ENCODE measurements at places on chromosomes 11 and 22. TPM values are rescaled to one million over a fixed set of nuclear protein-coding genes. Genes with fewer than 3 reads are reported as not detected.
A peak's percentile ranks its signal among the peaks of the same experiment; 100 is the strongest.

- no peaks in the 10 kb centered on the region for H3K36me3 ChIP-seq
- no peak for DNase-seq
- H3K4me3 ChIP-seq = no peak overlapping the region
- H3K27me3 ChIP-seq = peaks cover 34% of the 10 kb centered on the region
- no peaks in the 10 kb centered on the region for H3K4me1 ChIP-seq
These were observed 11.3 kb upstream of the APOL4 start for GRCh38 chr22:36212901-36213300.

GRCh38 chr11:72308226-72309073 lies 64.5 kb upstream of the PHOX2A start:
- H3K27ac ChIP-seq = no peak overlapping the region
- H3K27me3 ChIP-seq = no peaks in the 10 kb centered on the region
- H3K4me3 ChIP-seq = no peak overlapping the region

GRCh38 chr11:115169251-115169650 lies 335.0 kb downstream of the CADM1 start:
- no peaks in the 10 kb centered on the region for H3K36me3 ChIP-seq
- no peaks in the 10 kb centered on the region for H3K4me1 ChIP-seq
- DNase-seq = no peak
- H3K4me3 ChIP-seq = no peak overlapping the region

- H3K27me3 ChIP-seq = peaks cover 17% of the 10 kb centered on the region
- H3K36me3 ChIP-seq = no peaks in the 10 kb centered on the region
- no peak for DNase-seq
- no peak overlapping the region for H3K27ac ChIP-seq
These were observed 91.3 kb downstream of the CEP164 start for GRCh38 chr11:117418737-117419481.

DNA sequence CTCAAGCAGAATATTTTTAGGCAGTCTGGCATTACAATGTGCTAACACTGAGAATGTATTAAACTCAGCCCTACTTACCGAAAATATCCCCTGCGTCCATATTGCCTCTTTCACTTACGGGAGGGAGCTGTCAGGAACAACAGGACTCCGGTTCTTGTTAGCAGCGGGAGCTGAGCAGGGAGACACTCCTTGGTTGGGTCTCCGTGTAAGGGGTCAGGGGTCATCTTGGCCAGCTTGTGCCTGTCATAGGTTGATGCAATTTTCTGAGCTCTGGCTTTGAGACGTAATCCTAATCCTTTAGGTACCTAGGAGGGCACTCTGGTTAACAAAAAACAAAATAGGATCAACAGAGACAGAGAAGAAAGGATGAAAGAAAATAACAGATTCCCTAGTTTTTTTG lies 1477.2 kb downstream of the BRD1 start:
- no peak overlapping the region for H3K4me3 ChIP-seq
- no peaks in the 10 kb centered on the region for H3K27me3 ChIP-seq
- DNase-seq = no peak
- H3K36me3 ChIP-seq = no peaks in the 10 kb centered on the region

GRCh38 chr11:111691741-111692140 lies 74.4 kb downstream of the PPP2R1B start:
- no peaks in the 10 kb centered on the region for H3K27me3 ChIP-seq

DNA sequence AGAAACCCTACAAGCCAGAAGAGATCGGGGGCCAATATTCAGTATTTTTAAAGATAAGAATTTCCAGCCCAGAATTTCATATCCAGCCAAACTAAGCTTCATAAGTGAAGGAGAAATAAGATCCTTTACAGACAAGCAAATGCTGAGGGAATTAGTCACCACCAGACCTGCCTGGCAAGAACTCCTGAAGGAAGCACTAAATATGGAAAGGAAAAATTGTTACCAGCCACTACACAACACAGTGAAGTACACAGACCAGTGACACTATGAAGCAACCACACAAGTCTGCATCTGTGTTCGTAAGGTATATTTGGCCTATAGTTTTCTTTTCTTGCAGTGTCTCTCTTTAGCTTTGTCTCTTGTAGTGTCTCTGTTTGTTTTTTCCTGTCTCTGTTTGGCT lies 29.0 kb downstream of the TMEM225 start:
- no peak overlapping the region for H3K4me3 ChIP-seq
- peak; percentile 32 for DNase-seq

GRCh38 chr11:17472467-17472866 lies 4.2 kb downstream of the ABCC8 start:
- H3K27me3 ChIP-seq = peaks cover 43% of the 10 kb centered on the region

GRCh38 chr11:7569044-7569443 lies 55.2 kb downstream of the PPFIBP2 start:
- peaks cover 6% of the 10 kb centered on the region for H3K27me3 ChIP-seq
- H3K4me1 ChIP-seq = peaks cover 18% of the 10 kb centered on the region
- no peak for DNase-seq
- no peaks in the 10 kb centered on the region for H3K36me3 ChIP-seq
- H3K27ac ChIP-seq = no peak overlapping the region

- H3K4me1 ChIP-seq = peaks cover 16% of the 10 kb centered on the region
- H3K4me3 ChIP-seq = no peak overlapping the region
- peak overlapping the region; percentile 47 for H3K27ac ChIP-seq
- H3K27me3 ChIP-seq = no peaks in the 10 kb centered on the region
These were observed 9.2 kb upstream of the PRSS23 start for GRCh38 chr11:86790867-86791849.

DNA sequence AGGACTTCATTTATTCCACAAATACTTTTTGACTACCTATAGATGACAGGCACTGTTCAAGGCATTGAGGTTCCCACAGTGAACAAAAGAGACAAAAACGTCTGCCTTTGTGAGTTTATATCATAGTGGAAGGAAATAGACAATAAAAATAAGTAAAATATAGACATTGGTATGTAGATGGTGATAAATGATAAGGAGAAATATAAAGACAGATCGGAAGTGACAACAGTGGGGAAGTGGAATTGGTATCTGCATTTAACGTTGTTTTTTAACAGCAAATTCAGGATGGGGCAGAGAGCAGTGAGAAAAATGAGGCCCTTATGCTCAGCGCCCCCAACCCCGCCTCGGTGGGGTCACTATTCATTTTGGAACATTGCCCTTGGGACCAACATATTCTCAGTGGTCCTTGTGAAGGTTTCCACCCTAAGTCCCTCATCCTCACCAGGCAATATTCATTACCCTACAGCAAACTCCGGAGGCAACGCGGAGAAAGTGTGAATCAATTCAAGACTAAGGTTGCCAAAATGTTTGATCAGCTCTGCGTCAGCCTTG lies 627 bp upstream of the PEX26 start:
- H3K4me3 ChIP-seq = peak overlapping the region; percentile 98
- H3K27me3 ChIP-seq = no peaks in the 10 kb centered on the region
- H3K27ac ChIP-seq = peak overlapping the region; percentile 31
- H3K4me1 ChIP-seq = peaks cover 24% of the 10 kb centered on the region

DNA sequence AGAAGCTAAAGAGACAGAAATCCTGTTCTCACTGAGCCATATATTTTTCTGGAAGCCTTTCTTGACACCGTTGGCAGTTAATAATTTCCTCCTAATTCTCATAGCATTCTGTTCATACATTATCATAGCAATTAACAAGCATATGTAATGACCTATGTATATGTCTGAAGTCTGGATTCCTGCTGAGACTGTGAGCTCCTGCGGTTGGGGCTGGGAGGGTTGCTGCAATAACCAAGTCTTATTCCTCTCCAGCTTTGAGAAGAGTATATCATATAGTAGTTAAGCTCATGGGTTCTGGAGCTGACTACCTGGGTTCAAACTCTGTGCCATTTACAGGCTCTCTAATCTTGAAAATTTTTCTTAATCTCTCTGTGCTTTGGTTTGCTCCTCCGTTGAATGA lies 175.2 kb downstream of the MAML2 start:
- no peaks in the 10 kb centered on the region for H3K27me3 ChIP-seq
- no peak for DNase-seq
- H3K4me1 ChIP-seq = peaks cover 23% of the 10 kb centered on the region

GRCh38 chr11:64772303-64773018 lies 5.9 kb downstream of the SF1 start:
- no peaks in the 10 kb centered on the region for H3K27me3 ChIP-seq
- H3K4me3 ChIP-seq = no peak overlapping the region
- H3K27ac ChIP-seq = no peak overlapping the region
- no peak for DNase-seq

DNA sequence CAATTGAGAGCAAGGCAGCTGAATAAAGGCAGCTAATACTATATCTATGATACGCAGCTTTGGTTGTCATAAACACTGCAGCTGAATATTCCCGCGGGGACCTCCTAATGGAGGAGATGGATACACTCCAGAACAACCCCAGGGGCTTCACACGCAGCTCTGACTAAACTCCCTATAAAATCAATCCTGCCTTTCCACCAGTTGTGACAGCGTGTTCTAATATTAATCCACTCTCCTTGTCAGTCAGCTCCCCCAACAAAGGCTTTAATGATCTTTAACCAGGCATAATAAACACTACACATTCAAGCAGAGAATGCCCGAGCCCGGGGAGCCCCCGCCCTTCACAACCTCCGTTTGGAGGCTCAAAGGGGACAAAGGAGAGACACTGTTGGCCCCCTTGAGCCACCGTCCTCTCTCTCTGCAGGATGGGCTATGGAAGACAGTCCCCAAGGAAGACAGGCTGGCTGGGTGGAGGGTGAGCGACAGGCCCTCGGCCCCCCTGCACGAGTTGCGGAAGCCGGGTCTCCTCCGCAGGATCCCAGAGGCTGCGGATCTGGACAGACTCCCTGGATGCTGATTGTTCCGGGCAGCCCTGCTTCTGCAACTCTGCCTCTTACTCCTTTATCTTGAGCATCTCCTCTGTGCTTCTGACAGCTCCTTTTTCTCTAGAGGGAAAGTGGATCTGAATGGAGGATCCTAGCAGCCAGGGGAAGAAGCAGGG lies 565.2 kb downstream of the BUD13 start:
- no peaks in the 10 kb centered on the region for H3K27me3 ChIP-seq
- H3K4me1 ChIP-seq = no peaks in the 10 kb centered on the region
- no peak for DNase-seq

DNA sequence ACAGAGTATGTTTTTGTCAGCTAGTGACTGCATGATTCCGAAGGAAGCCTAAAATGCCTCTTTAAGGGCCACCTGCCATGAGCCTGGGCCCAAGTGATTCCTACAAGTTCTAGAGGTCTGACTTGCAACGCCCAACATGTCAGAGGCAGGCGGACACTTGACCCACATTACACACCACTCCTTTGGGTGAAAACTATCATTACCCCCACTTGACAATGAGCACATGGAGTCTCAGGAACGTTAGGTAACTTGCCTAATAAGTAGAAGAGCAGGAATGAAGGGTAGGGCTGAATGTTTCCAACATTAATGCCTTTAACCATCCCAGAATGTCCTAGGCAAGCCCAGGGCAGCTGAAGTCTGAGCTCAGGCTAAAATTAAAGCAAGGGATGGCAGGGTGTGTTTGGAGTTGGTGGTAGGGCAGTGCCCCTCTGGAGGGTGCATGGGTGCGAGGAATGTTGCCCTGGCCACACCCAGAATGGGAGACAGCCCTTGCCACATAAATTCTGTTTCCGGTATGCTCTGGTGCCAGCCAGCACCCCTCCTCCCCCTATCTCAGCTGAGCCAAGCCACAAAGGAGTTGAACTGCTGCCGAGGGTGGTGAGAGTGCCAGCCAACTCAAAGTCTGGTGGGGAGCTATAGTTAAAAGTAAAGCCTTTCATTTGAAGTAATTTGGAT lies 2.5 kb downstream of the PLAAT2 start:
- H3K4me1 ChIP-seq = peaks cover 39% of the 10 kb centered on the region
- H3K27me3 ChIP-seq = no peaks in the 10 kb centered on the region
- no peak overlapping the region for H3K4me3 ChIP-seq

GRCh38 chr22:42564699-42565098 lies 10.9 kb downstream of the SERHL2 start:
- no peak overlapping the region for H3K27ac ChIP-seq
- no peak overlapping the region for H3K4me3 ChIP-seq
- H3K36me3 ChIP-seq = no peaks in the 10 kb centered on the region
- DNase-seq = no peak
- H3K4me1 ChIP-seq = no peaks in the 10 kb centered on the region

- H3K27me3 ChIP-seq = no peaks in the 10 kb centered on the region
- no peak for DNase-seq
- 0 out of 2 replicates have a peak, but pooled peaks cover 6% of the 10 kb centered on the region for H3K4me1 ChIP-seq
- H3K4me3 ChIP-seq = no peak overlapping the region
- no peak overlapping the region for H3K27ac ChIP-seq
These were observed 10.1 kb upstream of the MOB2 start for GRCh38 chr11:1496761-1497095.

DNA sequence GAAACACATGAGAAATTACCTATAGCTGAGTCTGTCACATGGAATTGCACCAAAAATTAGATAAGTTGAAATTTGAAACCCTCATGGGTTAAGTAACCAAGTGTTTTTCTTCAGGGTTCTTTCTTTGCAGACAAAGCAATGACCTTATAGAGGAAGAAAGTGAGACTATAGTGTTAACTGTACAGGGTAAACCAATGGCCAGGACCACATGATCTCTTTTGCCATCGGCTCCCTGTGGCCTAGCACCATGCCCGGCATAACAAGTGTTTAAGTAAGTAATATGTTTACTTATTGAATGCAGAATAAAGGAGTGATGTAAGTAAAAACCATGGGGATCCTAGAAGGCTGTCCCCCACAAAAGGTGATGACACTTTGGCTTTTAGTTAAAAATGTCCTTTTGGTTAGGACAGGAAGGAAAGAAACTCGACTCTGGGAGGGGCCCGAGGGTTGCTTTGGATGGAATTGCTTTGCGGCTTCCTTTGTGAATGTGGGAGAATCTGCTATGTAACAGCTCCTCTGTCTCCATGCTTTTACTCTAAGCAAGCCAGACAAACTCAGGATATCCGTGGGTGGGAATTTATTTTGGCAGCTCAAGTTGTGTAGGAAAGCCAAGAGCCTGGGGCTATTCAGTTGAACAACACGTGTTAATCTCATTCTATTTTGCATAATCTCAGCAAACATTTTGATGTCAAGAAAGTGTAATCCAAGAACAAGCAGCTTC lies 454.7 kb downstream of the INSC start:
- H3K4me3 ChIP-seq = no peak overlapping the region
- H3K27me3 ChIP-seq = no peaks in the 10 kb centered on the region
- H3K4me1 ChIP-seq = no peaks in the 10 kb centered on the region
- DNase-seq = no peak
- H3K27ac ChIP-seq = no peak overlapping the region
- H3K36me3 ChIP-seq = no peaks in the 10 kb centered on the region

DNA sequence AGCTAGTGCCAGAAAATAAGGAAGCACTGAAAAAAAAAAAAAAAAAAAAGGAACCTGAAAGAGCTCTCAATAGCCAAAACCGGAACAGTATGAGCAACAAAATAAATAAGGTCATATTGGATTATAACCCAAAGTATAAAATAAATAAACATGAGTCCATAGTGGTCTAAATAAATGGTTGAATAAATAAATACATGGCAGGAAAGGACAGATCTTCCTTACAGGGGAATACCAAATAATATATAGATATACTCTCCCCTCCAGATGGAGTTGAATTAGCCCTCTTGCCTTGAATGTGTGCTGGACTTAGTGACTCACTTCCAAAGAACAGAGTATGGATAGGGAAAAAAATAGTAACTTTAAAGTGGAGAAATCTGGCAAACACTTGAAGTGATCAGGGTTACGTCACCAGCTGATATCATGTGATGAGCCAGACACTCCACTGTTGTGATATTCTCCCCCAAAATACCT lies 14.3 kb upstream of the ARRB1 start:
- peak overlapping the region; percentile 30 for H3K27ac ChIP-seq
- peaks cover 17% of the 10 kb centered on the region for H3K4me1 ChIP-seq
- H3K4me3 ChIP-seq = no peak overlapping the region
- no peaks in the 10 kb centered on the region for H3K36me3 ChIP-seq

Gene UPK3A
- total RNA-seq = not detected

Gene KRTAP5-11
- not detected for total RNA-seq

Gene OR5P2
- total RNA-seq = not detected

Gene SCGB1C1
- total RNA-seq = not detected

Gene CDHR5
- total RNA-seq = not detected

Gene CABP2
- not detected for total RNA-seq

Gene ARHGAP32
- total RNA-seq = 13.7 TPM

Gene USP2
- total RNA-seq = 1.8 TPM

Gene DYNC2H1
- total RNA-seq = 28.9 TPM

Gene MFRP
- total RNA-seq = not detected

Gene KIAA1671
- total RNA-seq = 22.1 TPM

Gene MMP1
- 6.5 TPM for total RNA-seq

Gene DNAJB13
- total RNA-seq = 0.46 TPM

Measured in PC-3 (cell line).